Kidney (tissue), 22 donors: ENCODE measurements at places on chromosomes 2 and 18.

DNA sequence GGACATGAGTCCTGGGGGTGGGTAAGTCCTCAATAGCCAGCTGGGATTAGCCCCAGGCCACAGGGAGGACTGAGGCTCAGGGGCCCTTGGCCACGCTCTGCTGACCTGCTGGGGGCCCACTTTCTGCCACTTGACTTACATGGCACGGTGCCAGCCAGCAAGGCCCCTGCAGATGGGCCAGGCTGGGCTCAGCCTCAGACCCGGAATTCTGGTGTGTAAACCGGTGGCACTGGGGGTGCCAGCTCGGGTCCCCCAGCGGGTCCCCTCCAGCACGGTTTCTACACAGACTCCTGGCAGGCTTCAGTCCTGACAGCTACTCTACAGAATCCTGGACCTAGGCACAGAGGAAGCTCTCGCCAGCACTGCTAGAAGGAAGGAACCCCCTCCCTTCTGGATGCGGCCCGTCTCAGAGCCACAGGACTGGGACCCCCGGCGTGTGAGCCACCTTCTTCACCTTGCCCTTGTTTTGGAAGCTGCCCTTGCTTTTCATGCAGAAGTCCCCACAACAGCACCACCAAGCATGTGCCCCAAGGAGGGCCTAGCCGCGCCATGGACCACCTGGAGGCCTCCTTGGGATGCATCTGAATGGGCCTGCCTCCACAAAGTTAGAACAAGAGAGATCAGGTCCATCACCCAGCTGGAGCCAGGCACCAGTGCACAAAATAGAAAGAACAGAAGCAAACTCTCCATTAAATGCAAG, 8.0 kb downstream of the HDAC4 start:
- DNase-seq = no peak

DNA sequence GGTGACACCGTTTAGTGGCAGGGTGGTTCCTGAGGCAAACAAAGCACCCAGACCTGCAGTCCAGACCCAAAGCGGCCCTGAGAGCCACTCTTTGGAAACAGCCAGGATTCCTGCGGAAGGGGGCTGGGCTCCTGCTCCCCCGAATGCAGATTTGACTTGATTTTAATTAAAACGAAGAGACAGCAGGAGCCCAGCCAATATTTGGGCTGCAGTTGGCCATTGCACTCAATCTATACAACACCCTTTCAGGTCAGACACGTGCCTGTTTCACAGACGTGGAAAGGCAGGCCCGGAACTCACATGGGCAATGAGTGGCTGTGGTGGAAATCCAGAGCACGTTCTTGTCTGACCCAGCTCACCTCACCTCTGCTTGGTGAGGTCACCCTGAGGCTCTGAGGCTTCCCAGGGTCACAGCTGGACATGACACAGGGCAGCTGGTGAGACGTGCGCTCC, 122.4 kb downstream of the NDUFA10 start:
- DNase-seq = peak; percentile 15

- DNase-seq = no peak
Measured at GRCh38 chr2:132915812-132916549, 246.0 kb upstream of the LYPD1 start.

- peak; percentile 43 for DNase-seq
Measured at GRCh38 chr2:104745846-104746245, 108.1 kb upstream of the POU3F3 start.

DNA sequence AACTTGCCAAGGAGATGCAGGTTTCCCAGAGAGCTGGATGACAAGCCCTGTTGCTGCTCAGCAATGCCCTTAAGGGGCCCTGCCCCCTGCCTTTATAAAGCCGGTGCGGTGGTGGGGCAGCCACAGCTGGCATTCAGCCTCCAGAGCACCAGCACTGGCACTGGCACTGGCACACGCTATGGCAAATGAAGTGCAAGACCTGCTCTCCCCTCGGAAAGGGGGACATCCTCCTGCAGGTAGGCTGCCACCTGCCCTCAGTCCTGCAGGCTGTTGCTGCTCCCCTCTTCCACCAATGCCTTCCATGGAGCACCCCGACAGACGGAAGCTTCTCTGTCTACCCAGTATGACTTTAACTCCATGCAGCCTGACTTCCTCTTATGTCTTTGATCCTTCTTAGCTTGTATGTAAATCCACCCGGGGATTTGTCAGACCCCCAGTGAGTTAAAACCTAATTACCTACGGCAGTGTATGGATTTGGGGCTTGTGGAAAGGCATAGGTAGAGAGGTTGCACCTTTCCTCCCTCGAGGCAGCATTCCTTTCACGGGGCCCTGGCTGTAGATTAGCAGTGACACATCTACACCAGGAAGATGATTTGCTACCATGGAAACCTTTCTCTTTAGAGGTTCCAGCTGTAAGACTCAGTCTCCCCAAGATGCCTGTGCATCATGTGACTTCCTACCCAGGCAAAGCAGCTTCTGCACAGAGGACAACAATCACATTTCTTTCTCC, at the start of gene DAPL1:
DAPL1 (plus strand) TSS at position 123 of the 730 bp plus-strand sequence; CDS start at position 179, 56 bp downstream.
- DNase-seq = no peak

DNA sequence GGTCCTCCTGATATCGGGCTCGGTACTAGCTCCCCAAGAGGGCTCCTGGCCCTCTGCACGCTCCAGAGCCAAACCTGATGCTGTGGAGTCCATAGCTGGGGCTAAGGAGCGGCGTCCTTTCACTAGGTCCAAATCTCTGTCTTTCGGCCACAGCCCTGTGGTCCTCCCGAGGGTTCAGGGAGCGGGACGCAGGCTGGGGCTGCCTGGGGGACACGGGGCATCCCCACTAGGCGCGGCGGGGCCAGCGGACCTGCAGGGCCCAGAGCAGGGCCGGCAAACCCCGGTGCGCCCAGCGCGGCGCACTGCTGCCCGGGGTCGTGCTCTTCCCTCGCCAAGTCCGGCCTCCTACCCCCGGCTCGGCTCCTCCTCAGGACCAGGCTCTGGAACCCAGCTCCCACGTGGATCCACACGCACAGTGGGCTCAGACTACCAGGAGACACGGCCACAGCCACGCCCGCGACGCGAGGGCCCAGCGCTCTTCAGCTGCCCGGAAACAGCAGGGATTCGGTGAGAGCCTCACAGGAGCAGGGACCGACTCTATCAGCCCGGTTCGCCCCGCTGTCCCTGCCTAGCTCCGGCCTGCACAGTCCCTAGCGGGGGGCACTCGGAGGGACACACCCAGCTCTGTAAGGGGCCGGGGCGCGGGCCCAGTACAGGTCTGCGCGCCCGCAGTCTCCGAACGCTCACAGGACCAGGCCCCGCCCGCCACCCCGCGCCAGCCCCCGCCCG, 593 bp downstream of the ZNF514 start:
- peak; percentile 87 for DNase-seq

DNA sequence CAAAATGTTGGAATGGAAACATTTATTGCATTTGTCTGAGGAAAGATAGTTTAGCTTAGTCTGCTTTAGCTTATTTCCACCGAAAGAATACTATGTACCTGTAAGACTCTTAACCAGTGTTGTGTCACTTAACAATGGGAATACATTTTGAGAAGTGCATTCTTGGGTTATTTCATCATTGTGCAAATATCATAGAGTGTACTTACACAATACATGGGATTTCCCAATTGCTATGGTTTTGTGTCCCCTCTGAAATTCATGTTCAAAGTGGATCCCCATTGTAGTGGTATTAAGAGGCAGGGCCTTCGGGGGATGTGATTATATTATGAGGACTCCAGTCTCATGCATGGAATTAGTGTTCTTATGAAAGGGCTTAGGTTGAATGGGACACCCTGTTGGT, 249.4 kb upstream of the UBE2E3 start:
- no peak for DNase-seq

- DNase-seq = no peak
Measured at GRCh38 chr2:200131307-200131706, 175.2 kb upstream of the SPATS2L start.
